ENCODE measurements at places on chromosomes 2 and 18. TPM values are rescaled to one million over a fixed set of nuclear protein-coding genes. Genes with fewer than 3 reads are reported as not detected.

DNA sequence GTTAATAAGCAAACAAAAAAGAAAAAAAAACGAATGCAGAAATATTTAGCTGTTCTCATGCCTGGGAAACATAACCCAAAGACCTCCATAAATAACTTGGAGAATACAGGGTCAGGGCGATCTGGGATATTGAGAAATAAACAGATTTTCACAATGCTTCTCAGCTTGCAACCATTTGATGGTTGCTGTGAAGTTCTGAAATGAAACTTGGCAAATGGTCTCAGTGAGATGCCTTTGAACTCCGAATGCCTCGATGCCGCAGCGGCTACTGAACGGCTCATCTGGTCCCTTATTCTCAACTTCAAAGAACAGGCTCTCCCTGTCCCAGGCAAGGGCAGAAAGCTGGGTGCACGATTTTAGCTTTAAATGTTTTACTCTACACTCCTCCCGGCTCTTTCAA lies 78.1 kb downstream of the ZNF516 start:
- no peak for DNase-seq

- DNase-seq = no peak
Observed at GRCh38 chr18:37476611-37477295, 88.8 kb downstream of the CELF4 start.

GRCh38 chr18:31482051-31482450 lies 15.9 kb upstream of the DSG2 start:
- no peak for DNase-seq

- no peak for DNase-seq
Observed at GRCh38 chr2:173884025-173884802, 81.0 kb downstream of the SP3 start.

CD8B2 gene
- total RNA-seq = not detected

GPBAR1 gene
- not detected for total RNA-seq
